ENCODE measurements at places on chromosomes 2 and 18.
A peak's percentile ranks its signal among the peaks of the same experiment; 100 is the strongest.

- no peak for DNase-seq
Observed at GRCh38 chr2:159755788-159756187, 42.2 kb downstream of the CD302 start.

DNA sequence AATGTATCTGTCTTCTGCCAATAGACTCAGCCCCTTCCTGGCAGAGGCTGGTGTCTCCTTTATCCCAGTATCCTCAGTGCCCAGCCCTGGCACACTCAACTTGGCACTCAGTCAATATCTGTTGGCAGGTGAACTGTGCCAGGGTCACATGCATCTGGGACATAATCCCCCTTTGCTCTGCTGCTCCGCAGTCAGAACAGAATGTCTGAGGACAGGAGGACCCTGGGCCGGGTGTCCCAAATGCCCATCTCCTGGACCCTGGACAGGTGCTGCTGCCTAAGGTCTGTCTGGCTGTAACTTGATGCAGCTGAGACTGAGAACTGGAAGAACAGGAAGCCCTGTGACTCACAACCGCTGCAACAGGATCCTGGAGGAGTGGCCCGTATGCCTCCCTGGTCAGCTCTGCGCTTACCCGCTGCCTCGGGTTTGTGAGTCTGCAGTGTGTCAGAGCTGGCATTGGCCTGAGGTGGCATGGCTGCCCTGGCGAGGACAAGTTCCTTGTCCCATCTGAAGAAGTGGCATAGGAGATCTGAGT is 11.4 kb downstream of the HK2 start:
- DNase-seq, result peak; percentile 63

- DNase-seq, result no peak
Observed at GRCh38 chr2:234146087-234146826, 95.8 kb downstream of the SPP2 start.

GRCh38 chr2:68152681-68153347 is 4.9 kb upstream of the PNO1 start:
- DNase-seq, result no peak

DNA sequence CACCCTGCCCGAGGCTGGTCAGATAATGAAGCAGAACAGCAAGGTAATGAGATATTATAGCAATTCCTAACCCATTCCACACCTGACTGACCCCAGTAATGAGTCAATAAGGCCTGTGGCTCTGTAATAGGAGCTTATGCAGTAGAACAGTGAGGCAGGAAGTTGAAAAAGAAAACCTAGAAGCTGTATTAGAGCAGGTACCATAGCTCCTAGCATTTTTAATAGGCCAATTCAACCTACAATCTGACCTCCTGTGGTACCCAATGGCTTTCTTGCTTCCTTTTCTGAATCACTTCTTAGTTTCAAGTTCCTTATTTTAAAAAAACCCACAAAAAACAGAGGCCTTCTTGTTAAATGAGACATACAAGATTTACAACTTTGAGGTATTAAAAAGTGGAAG is 43.6 kb upstream of the MAP2 start:
- no peak for DNase-seq

DNA sequence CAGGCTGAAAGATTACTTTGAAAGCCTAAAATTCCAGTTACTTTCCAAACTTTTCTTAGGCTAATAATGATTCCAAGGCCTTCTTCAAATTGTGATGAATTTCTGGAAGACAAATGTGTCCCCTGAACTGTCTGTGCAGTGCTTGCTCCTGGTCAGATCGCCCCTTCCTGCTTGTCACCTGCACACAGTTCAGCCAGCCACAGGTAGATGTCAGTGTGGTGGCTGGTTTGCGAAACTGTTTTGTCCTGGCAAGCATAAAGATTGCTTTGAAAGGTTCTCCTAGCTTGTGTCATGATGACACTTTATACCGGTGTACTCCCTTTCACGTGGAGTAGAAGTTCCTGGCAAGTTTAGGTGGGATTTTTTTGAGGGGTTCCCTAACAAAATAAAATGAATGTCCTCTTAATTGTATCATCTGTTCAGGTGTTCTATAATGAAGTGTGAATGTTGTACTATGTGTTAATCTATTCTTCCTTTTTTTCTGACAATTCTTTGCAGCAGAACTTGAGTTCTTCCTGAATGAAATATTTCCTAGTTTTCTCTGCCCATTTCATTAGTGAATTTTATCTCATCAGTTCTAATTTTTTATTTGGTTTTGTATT is 298.8 kb downstream of the ZNF407 start:
- peak; percentile 89 for DNase-seq

GRCh38 chr2:12269041-12269972 is 447.4 kb upstream of the TRIB2 start:
- no peak for DNase-seq
